ENCODE measurements at places on chromosomes 11 and 22. TPM values are rescaled to one million over a fixed set of nuclear protein-coding genes. Genes with fewer than 3 reads are reported as not detected.

The AP1B1 gene
- 27.7 TPM for total RNA-seq

The RFPL2 gene
- total RNA-seq: 0.10 TPM

The PATE2 gene
- not detected for total RNA-seq

The APOBEC3F gene
- total RNA-seq: 1.9 TPM

The KRTAP5-1 gene
- total RNA-seq: not detected

The MRGPRF gene
- total RNA-seq: 0.18 TPM

The CHRM4 gene
- total RNA-seq: 0.78 TPM

The RAB39A gene
- 0.27 TPM for total RNA-seq

The ASRGL1 gene
- total RNA-seq: 15.0 TPM

The MS4A7 gene
- not detected for total RNA-seq

The WNT11 gene
- total RNA-seq: 1.1 TPM

The HBB gene
- total RNA-seq: not detected

The AP5B1 gene
- 10.6 TPM for total RNA-seq

The OR2AT4 gene
- not detected for total RNA-seq

The CRYAB gene
- total RNA-seq: 7.1 TPM

The APOA4 gene
- not detected for total RNA-seq

The PLAAT4 gene
- total RNA-seq: 1.5 TPM

The OR5B21 gene
- total RNA-seq: not detected

The CHRM1 gene
- 0.05 TPM for total RNA-seq

The UBQLN3 gene
- not detected for total RNA-seq

The PKP3 gene
- 39.8 TPM for total RNA-seq

The GLB1L2 gene
- 2.1 TPM for total RNA-seq

The TMEM191B gene
- total RNA-seq: 2.3 TPM

The OR6T1 gene
- not detected for total RNA-seq

The INS gene
- not detected for total RNA-seq

The IGSF22 gene
- not detected for total RNA-seq

The ANKK1 gene
- 0.07 TPM for total RNA-seq

The LIF gene
- total RNA-seq: 37.6 TPM

The RFPL1 gene
- not detected for total RNA-seq

The CATSPERZ gene
- total RNA-seq: 2.6 TPM

The DSCAML1 gene
- 0.31 TPM for total RNA-seq

The ACR gene
- not detected for total RNA-seq

The BTBD10 gene
- total RNA-seq: 41.0 TPM

The CLTCL1 gene
- 4.4 TPM for total RNA-seq

The CADM1 gene
- 21.8 TPM for total RNA-seq

The ST14 gene
- total RNA-seq: 0.56 TPM

The SMIM38 gene
- total RNA-seq: not detected

The CLCF1 gene
- 45.1 TPM for total RNA-seq

The GDPD4 gene
- not detected for total RNA-seq

The CCDC87 gene
- 0.60 TPM for total RNA-seq

The RAC2 gene
- total RNA-seq: not detected

The SCGB2A2 gene
- total RNA-seq: not detected

The NXPE2 gene
- not detected for total RNA-seq

The MS4A2 gene
- not detected for total RNA-seq

The FGF4 gene
- total RNA-seq: not detected

The OR6A2 gene
- total RNA-seq: not detected

The TSGA10IP gene
- total RNA-seq: not detected

The ARVCF gene
- total RNA-seq: 3.5 TPM

The KIAA1671 gene
- 9.7 TPM for total RNA-seq

The RIMBP3C gene
- 0.27 TPM for total RNA-seq

The OR51B5 gene
- total RNA-seq: not detected

The TIGD3 gene
- total RNA-seq: 0.86 TPM

The RAB38 gene
- 1.2 TPM for total RNA-seq

The KRTAP5-11 gene
- not detected for total RNA-seq

The CCT8L2 gene
- total RNA-seq: not detected

The SLN gene
- 0.82 TPM for total RNA-seq

The SLC22A6 gene
- total RNA-seq: not detected

The OR51B4 gene
- not detected for total RNA-seq

The CSNK2A3 gene
- 2.8 TPM for total RNA-seq

All from A549 treated with RU486 at 1 μM for 4 hours (cell line).